Mesendoderm (in vitro differentiated cells): ENCODE measurements at places on chromosomes 5 and 9.

- H3K27me3 ChIP-seq, result no peaks in the 10 kb centered on the region
- DNase-seq, result peak; percentile 5
- H3K4me1 ChIP-seq, result no peaks in the 10 kb centered on the region
- no peak overlapping the region for H3K4me3 ChIP-seq
Observed at GRCh38 chr5:114252226-114252625, 109.6 kb upstream of the KCNN2 start.

DNA sequence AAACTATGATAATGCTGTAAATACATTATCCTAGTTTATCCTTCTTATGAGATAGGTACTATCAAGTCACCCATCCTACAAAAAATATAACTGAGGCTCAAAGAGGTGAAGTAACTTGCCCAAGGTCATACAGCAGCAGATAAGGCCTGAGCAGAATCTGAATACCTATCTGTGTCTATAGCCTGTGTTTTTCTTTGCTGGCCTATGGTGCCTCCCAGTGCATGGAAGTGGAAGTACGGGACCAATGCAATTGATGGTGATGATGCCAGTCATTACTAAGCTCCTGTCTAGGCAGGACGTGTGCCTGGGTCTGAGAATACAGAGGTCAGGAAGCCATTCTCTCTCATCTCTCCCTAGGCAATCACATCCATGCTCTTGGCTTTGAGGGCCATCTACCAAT, 67.8 kb downstream of the FAT2 start:
- no peak overlapping the region for H3K4me3 ChIP-seq
- DNase-seq, result peak; percentile 84
- H3K27ac ChIP-seq, result no peak overlapping the region
- H3K36me3 ChIP-seq, result no peaks in the 10 kb centered on the region
- H3K4me1 ChIP-seq, result no peaks in the 10 kb centered on the region

DNA sequence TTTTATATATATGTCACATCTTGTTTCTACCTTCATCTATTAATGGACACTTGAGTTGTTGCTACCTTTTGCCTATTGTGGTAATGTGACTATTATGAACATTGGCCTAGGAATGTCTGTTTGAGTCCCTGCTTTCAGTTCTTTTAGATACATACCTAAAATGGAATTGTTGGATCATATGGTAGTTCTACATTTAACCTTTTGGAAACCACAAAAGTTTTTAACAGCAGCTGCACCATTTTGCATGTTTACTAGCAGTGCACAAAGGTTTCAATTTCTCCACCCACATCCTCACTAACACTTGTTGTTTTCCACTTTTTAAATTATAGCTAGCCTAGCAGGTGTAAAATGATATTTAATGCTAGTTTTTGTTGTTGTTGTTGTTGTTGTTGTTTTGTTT, 88.4 kb downstream of the GALNT10 start:
- H3K36me3 ChIP-seq, result no peaks in the 10 kb centered on the region
- no peak for DNase-seq
- peaks cover 2% of the 10 kb centered on the region for H3K4me1 ChIP-seq
- H3K27ac ChIP-seq, result no peak overlapping the region
- H3K4me3 ChIP-seq, result no peak overlapping the region

DNA sequence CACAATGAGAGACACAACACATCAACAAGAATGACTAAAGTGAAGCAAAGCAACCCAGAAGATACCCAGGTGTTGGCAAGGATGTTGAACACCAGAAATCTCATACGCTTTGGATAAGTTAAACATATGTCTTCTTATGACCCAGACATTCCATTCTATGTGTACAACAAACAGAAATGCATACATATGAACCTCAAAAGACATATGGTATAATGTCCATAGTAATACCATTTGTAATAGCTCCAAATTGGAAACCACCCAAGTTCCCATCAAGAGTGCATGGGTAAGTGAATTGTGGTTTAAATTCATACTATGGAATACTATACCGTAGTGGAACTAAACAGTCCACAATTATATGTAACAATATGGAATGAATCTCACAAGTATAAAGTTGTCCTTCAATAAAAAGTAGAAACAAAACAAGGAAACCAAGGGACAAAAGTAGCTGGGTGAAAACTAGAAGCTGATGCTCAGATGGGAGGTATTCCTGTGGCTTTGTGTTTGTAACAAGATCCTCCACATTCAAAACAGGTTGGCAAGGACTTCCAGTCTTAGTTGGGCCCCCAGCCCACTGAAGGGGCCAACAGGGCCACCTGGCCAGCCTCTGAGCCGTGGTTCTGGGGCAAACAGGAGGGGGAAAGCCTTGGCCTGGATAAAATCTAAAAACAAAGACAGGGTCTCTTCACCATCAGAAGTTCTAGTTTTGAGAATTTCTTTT, 171.8 kb upstream of the PITX1 start:
- no peak overlapping the region for H3K27ac ChIP-seq
- no peak for DNase-seq
- no peak overlapping the region for H3K4me3 ChIP-seq
- no peaks in the 10 kb centered on the region for H3K36me3 ChIP-seq
- H3K27me3 ChIP-seq, result no peaks in the 10 kb centered on the region

- H3K4me3 ChIP-seq, result no peak overlapping the region
- H3K27me3 ChIP-seq, result no peaks in the 10 kb centered on the region
Observed at GRCh38 chr5:16453609-16454008, 12.0 kb downstream of the ZNF622 start.

DNA sequence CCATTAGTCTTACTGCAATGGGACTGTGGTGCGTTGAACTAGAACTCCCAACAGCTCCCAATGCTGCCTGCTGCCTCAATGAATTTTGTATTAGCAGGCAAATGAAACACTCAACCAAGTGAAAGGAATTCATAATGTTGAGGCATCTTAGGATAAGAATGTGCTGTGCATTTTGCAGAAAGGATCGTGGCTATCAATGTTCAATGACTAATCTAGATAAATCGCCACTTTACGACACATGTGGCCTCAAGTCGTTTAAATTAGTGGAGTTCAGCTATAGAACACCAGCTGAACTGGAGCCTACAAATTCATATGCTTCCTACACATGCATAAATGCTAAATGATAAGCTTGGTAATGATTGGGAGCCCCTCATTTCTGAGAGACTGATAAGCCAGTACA, 318.4 kb downstream of the PSAT1 start:
- H3K4me1 ChIP-seq, result no peaks in the 10 kb centered on the region
- no peaks in the 10 kb centered on the region for H3K27me3 ChIP-seq
- no peaks in the 10 kb centered on the region for H3K36me3 ChIP-seq
- DNase-seq, result no peak
